ENCODE measurements at places on chromosomes 2 and 18.

GRCh38 chr18:62187543-62188510 lies 772 bp downstream of the RELCH start:
- peak; percentile 33 for DNase-seq

- DNase-seq, result peak; percentile 51
Measured at GRCh38 chr2:138787053-138787666, 7.0 kb upstream of the NXPH2 start.

- DNase-seq, result no peak
Measured at GRCh38 chr2:164954186-164954585, 1.1 kb downstream of the SLC38A11 start.

DNA sequence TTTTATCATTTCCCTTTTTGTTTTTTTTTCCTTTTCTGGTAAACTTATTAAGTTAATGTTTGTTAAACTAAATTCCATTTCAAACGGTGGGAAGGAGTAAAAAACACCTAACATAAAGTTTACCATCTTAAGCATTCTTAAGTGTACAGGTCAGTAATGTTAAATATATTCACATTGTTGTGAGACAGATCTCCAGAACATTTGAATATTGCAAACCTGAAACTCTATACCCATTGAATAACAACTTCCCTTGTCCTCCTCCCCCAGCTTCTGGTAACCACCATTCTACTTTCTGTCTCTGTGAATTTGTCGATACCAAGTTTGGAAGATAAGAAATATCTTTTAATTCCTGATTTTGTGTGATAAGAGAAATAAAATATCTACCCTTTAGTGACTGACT lies 12.0 kb upstream of the NAT8 start:
- no peak for DNase-seq

DNA sequence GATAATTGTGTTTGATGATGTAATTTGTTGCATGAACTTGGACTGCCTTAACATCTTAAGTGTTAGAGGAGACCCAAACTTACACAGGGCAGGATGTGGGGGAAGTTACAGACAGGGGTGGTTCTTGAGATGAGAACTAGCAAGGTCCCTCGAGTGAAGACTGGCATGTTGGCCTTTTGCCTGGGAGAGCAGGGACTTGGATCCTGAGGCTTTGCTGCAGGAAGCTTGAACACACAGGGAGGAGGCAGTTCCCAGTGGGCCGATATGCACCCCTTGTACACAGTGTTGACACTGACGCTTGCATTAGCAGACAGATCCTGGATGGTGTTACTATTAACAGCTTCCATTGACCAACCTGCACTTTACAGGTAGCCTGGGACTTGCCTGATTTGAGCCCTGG lies 47.5 kb downstream of the CHRNA1 start:
- no peak for DNase-seq

- DNase-seq, result peak; percentile 56
Measured at GRCh38 chr18:74331404-74331803, 15.8 kb downstream of the C18orf63 start.

DNA sequence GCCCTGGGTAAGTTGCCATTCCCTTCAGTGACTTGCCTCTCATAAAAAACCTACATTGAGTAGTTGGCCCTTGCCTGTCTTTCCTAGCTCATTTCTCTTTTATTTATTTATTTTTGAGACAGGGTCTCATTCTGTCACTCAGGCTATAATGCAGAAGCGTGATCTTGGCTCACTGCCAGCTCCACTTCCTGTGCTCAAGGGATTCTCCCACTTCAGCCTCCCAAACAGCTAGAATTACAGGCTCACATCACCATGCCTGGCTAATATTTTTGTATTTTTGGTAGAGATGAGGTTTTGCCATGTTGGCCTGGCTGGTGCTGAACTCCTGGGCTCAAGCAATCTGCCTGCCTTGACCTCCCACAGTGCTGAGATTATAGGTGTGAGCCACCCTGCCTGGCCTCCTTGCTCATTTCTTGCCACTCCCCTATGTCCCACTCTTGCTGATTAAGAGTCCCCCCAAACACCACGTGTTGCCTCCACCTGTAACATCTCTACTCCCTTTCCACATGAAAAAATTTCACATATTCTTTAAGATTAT lies 12.6 kb downstream of the EVA1A start:
- DNase-seq, result peak; percentile 20

GRCh38 chr2:42905341-42906110 lies 113.1 kb upstream of the HAAO start:
- no peak for DNase-seq

DNA sequence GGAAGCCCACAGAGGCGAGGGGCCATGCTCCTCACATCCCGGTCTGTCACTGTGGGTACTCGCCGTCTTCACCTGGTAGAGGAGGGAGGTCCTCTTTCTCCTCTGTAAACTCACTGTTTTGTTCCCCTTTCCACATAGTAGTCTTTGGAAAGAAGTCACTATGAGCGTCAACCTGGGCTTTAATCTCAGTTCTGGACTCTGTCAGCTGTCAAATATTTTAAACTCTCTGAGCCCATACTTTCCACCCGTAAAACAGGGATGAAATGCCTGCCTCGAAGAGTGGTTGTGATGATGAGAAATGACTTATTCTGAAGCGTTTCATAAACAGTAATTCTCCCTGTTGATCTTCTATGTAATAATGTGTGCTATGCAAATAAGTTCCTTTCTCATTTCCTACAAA lies 547.1 kb upstream of the SOX11 start:
- no peak for DNase-seq

- DNase-seq, result no peak
Measured at GRCh38 chr2:20432714-20433113, 14.2 kb upstream of the RHOB start.

- no peak for DNase-seq
Measured at GRCh38 chr2:86570059-86570458, 6.8 kb upstream of the CHMP3 start.

- DNase-seq, result no peak
Measured at GRCh38 chr2:118549503-118549902, 297.9 kb downstream of the EN1 start.

GRCh38 chr2:166700079-166700478 lies 188.2 kb upstream of the XIRP2 start:
- DNase-seq, result peak; percentile 3

DNA sequence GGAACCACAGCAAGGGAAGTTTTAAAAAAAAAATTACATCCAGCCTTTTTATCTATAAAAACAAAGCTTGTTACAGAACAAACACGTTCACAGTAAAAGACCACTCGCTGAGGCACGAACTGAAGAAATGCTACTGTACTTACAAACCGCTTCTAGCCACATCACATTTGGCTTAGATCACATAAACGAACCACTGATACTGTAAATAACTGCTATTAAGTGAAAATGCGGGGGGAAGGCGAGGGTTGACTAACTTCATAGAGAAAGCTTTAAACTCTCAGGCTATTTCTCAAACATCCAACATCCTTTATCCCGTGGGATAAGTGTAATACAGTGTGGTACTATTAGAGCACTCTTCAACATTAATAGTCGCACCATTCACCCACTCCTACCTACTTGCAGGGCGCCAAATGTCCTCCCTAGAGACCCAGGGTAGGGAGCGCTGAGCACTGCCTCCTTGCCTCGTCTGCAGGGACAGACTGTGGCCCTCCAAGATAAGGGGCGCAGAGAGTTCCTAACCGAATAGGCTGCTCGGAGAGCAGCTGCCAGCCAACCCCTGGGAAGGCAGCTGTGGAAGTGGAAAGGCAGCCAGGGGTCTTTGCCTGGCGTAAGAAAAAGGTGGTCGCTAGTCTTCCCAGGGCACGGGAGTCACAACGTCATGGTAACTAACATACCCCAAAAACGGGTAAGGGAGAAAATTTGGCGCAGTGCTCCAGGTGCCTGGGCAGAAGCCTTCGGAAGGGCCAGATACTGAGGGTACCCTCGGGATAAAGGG lies 854 bp downstream of the GPR155 start:
- DNase-seq, result no peak

Measured in MCF 10A (cell line).